H1 (cell line): ENCODE measurements at places on chromosomes 12 and 14. TPM values are rescaled to one million over a fixed set of nuclear protein-coding genes. Genes with fewer than 3 reads are reported as not detected.
A peak's percentile ranks its signal among the peaks of the same experiment; 100 is the strongest.

DNA sequence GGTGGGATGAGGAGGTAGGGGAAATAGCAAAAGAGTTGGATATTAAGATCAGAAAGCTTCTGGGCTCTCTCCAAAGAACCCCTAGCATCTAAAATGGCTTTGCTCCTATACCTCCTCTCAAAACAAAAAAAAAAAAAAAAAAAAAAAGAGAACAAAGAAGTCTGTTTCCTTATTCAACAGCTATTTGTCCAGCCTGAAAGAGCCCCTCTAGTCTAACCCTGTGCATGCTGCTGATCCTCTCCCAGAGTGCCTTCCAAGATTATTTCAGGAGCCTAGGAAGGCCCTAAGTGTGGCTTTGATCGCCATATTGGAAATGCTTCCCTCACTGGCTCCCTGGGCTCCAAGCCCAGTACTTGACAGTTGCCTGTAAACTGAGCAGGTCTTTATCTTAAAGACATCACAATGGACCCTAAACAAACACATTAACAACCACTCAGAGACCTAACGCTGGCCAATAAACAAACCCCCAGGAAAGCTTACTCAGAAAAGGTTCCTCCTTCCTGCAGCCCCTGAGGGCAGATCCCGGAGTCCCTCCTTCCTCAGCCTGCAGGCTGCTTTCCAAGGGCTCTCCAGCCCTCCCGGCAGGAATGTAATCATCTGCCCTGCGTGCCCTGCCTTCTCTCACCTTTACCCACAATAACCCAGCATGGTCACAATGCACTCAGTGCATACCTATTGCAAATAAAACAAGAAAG, 17.4 kb upstream of the COL2A1 start:
- peak; percentile 74 for DNase-seq
- H3K4me3 ChIP-seq, result no peak overlapping the region
- H3K27ac ChIP-seq, result no peak overlapping the region
- peaks cover 9% of the 10 kb centered on the region for H3K4me1 ChIP-seq

The REC8 gene
- 9.8 and 19.1 TPM in 2 replicates for polyA plus RNA-seq

GRCh38 chr14:54450535-54450934, 9.4 kb upstream of the CNIH1 start:
- no peaks in the 10 kb centered on the region for H3K4me1 ChIP-seq
- no peaks in the 10 kb centered on the region for H3K27me3 ChIP-seq
- H3K36me3 ChIP-seq, result no peaks in the 10 kb centered on the region
- no peak overlapping the region for H3K27ac ChIP-seq
- DNase-seq, result no peak
- no peak overlapping the region for H3K4me3 ChIP-seq

DNA sequence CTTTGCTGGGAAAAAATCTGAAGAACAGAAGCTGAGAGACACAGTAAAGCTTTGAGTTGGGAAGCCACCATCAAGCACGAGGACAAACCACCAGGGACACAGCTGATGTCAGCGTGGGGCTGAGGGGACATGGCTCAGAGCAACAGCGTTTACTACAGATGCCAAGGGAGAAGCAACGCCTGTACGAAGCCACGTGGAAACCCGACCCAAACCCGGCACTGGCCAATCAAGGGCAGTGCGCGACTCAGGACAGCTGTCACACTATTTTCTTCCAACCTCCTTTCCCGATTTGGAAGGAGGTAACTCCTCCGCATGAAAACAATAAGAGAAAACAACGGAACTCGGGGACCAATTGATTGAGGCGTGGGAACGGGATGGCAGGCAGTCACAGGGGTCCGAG, 20.2 kb upstream of the CHGA start:
- no peaks in the 10 kb centered on the region for H3K4me1 ChIP-seq
- H3K36me3 ChIP-seq, result no peaks in the 10 kb centered on the region
- no peak overlapping the region for H3K4me3 ChIP-seq
- H3K27ac ChIP-seq, result no peak overlapping the region

DNA sequence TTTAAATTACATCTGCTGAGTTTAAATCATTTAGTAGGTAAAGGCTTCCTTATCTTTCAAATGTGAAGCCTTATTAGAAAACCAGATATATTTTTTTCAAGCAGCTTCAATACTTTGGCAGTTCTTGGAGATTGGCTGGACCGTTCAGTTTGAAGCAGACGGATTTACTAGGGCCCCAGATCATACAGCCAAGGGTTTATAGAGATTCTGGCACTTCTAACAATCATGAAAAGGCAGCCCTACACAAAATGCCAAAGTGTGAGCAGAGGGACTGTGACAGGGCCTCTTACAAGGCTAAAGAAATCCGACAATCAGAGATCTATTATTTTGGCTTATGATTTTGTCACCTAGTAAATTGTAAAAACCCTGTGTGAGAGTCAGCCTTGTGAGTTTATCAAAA, 162.8 kb upstream of the SLC38A2 start:
- no peaks in the 10 kb centered on the region for H3K27me3 ChIP-seq
- H3K27ac ChIP-seq, result no peak overlapping the region
- no peak for DNase-seq
- no peaks in the 10 kb centered on the region; the same call in 1 of the 2 replicates for H3K4me1 ChIP-seq
- no peak overlapping the region for H3K4me3 ChIP-seq

DNA sequence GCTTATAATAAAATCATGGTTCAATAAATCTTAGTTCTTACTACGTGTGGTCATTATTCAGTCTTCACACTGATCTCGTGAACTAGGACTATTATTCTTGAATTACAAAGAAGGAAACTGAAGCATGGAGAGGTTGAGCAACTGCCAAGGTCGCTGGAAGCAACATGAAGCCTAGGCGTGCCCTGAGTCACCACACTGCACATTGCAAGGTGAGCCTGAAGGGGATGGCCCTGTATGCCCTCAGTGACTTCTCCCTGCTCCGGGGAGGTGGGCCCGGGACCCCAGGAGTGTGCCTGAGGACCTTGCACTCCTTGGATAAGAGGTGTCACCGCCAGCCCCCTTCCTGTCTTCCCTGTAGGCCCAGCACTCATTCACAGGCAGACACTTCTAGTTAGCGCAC, 161.6 kb downstream of the CACNA1C start:
- no peaks in the 10 kb centered on the region; the same call in 1 of the 2 replicates for H3K4me1 ChIP-seq
- no peak for DNase-seq
- H3K27me3 ChIP-seq, result no peaks in the 10 kb centered on the region
- no peaks in the 10 kb centered on the region for H3K36me3 ChIP-seq

DNA sequence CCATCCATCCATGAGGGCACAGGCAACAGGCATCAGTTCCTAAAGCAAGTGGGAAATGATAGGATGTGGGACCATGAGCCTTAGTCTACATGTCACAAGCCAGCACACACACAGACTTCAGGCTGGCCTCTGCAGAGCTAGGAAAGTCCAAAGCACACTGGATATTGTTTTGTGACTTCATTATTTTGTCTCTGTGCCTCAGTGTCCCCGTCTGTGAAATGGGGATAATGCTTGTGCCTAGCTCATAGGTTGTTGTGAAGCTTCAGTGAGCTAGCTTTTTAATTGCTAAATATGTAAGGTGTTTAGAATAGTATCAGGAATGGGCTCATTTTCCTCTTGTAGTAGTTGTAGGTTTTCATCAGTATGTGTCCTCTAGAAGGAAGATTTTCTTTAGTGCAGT, 27.0 kb upstream of the PLEK2 start:
- H3K27me3 ChIP-seq, result no peaks in the 10 kb centered on the region
- no peak overlapping the region for H3K4me3 ChIP-seq
- H3K36me3 ChIP-seq, result no peaks in the 10 kb centered on the region
- no peak overlapping the region for H3K27ac ChIP-seq
- no peaks in the 10 kb centered on the region for H3K4me1 ChIP-seq
- DNase-seq, result no peak

DNA sequence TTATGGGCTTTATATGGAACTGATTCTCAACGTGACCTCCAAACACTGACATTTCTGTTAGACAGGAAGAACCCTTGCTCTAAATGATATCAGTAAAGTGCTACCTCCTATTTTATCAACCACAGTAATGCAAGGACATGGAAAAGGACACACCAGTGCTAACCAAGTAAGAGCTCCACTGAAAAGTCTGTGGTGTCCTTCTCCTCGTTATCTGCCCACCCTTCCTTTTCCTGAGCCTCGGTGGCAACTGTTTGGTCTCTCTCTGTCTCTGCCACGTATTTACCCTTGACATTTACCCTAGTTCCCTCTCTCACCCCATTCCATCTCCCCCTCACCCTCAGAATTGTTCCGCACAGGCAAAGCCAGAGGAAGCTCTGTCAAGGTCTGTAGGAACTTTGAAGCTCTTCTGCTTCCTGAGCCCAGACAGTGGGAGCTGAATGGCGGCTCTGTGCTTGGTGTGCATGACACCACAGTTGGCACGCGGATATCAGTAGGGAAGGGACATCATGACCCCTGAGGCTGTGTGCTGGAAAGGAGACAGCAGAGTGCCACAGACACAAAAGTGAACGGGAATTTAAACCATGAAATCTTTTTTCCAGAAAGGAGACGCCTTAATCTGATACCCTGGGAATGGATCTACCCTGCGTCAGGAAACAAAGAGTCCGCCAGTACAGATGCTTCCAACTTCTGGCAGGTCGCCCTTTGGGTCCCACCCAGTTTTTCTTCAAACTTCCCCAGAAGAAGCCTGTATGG, 50.8 kb downstream of the NTN4 start:
- H3K4me1 ChIP-seq, result no peaks in the 10 kb centered on the region
- H3K4me3 ChIP-seq, result no peak overlapping the region
- H3K27ac ChIP-seq, result no peak overlapping the region
- DNase-seq, result no peak
- H3K27me3 ChIP-seq, result no peaks in the 10 kb centered on the region

DNA sequence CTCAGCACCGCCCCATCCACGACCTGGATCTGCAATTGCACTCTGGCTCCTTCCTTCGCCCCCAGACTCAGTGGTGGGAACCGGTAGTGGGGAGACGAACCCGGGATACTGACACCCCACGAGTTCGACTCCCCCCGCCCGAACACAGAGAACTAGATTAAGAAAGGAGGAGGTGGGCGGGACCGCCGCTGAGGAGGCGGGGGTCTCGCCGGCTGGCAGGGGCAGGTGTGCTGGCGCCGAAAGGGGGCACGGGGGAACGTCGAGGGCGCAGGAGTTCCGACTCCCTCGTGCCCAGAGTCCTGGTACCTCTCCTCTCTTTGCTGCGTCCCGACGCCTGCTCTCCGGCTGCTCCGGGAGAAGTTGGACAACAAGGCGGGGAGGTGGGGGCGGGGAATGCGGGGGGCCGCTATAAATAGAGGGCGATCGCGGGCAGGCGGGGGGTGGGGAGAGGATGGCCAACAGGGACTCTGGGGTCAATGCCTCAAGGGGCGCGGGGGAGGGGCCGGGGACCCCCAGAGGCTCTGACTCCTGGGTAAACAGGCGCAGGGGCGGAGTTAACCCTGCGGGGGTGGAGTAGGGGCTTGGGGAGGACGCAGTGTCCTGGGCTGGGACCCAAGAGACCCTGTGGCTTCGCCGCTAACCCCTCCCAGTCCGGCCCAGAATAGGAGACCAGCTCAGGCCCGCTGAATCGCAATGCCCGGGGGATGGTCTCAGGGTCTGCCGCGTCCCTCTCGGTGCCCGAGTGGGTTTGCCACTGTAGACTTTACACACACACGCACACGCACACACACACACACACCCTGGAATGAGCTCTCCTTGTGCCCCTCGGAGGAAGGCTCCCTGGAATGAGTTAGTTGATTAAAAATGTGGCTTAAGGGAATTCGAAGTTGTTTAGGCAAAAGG, 761 bp upstream of the NDRG2 start:
- DNase-seq, result peak; percentile 85
- peak overlapping the region; percentile 71; the same call in 1 of the 2 replicates for H3K27ac ChIP-seq
- H3K4me1 ChIP-seq, result peaks cover 9% of the 10 kb centered on the region; the same call in 1 of the 2 replicates
- H3K4me3 ChIP-seq, result peak overlapping the region; percentile 65

GRCh38 chr14:21258889-21259787, 10.1 kb downstream of the HNRNPC start:
- H3K4me3 ChIP-seq, result peak overlapping the region; percentile 21; the same call in 1 of the 2 replicates
- DNase-seq, result no peak
- no peaks in the 10 kb centered on the region for H3K27me3 ChIP-seq
- peaks cover 95% of the 10 kb centered on the region for H3K36me3 ChIP-seq

GRCh38 chr14:91114079-91115065, 499 bp downstream of the DGLUCY start:
- peak overlapping the region; percentile 20 for H3K4me3 ChIP-seq
- H3K27ac ChIP-seq, result peak overlapping the region; percentile 90
- peak; percentile 88 for DNase-seq
- no peaks in the 10 kb centered on the region for H3K27me3 ChIP-seq
- H3K36me3 ChIP-seq, result peaks cover 7% of the 10 kb centered on the region; the same call in 1 of the 2 replicates
- H3K4me1 ChIP-seq, result peaks cover 14% of the 10 kb centered on the region

The PRKD1 gene
- polyA plus RNA-seq, result 1.9 and 3.6 TPM in 2 replicates

The LHX5 gene
- polyA plus RNA-seq, result 1.1 and 4.6 TPM in 2 replicates

DNA sequence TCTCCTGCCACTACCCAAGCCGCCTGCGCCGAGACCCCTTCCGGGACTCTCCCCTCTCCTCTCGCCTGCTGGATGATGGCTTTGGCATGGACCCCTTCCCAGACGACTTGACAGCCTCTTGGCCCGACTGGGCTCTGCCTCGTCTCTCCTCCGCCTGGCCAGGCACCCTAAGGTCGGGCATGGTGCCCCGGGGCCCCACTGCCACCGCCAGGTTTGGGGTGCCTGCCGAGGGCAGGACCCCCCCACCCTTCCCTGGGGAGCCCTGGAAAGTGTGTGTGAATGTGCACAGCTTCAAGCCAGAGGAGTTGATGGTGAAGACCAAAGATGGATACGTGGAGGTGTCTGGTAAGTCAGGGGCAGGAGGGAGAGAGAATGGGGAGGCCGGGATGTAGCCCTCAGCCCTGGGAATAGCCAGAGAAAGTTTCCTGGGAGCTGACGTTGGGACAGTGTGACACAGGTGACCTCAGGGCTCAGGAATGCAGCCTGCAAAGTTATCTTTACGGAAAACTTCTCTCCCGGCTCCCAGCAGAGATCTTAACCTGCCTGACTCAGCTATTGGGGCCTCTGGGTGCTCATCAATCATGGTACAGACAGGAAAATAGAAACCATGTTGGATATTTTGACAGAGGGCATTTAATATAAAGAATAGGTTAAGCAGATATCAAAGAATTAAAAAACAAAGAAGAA, 747 bp downstream of the HSPB8 start:
- no peak for DNase-seq
- peaks cover 26% of the 10 kb centered on the region for H3K4me1 ChIP-seq
- no peaks in the 10 kb centered on the region for H3K27me3 ChIP-seq
- no peaks in the 10 kb centered on the region for H3K36me3 ChIP-seq

DNA sequence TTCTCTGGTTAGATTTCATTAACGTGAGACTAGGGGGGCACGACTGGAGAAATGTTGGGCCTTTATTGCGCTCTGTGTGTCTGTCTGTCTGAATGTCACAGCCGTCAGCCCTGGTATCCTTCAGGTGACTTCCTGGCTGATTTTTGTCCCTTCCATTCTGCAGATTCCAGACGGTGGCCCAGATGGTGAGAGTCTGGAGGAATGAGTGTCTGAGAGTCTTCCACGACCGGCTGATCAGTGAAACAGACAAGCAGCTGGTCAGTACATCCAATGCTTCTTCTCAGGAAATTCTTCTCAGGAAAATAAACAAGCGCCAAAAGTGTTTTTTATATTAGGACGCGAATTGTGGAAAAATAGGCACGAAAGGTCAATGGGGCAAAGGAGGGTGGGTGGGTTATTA, 93.5 kb downstream of the CCDC92 start:
- no peaks in the 10 kb centered on the region for H3K27me3 ChIP-seq
- no peak for DNase-seq
- H3K4me3 ChIP-seq, result no peak overlapping the region
- no peaks in the 10 kb centered on the region for H3K36me3 ChIP-seq
- H3K4me1 ChIP-seq, result no peaks in the 10 kb centered on the region
- no peak overlapping the region for H3K27ac ChIP-seq

The ERP27 gene
- not detected in 2 replicates for polyA plus RNA-seq

The KITLG gene
- polyA plus RNA-seq, result 1.3 and 1.4 TPM in 2 replicates

GRCh38 chr14:100058777-100059437, 6.3 kb upstream of the EVL start:
- no peaks in the 10 kb centered on the region for H3K27me3 ChIP-seq
- H3K36me3 ChIP-seq, result no peaks in the 10 kb centered on the region
- no peak overlapping the region for H3K27ac ChIP-seq
- no peaks in the 10 kb centered on the region for H3K4me1 ChIP-seq
- no peak overlapping the region for H3K4me3 ChIP-seq

The SERPINA6 gene
- polyA plus RNA-seq, result not detected in 2 replicates
